ENCODE measurements at places on chromosomes 3 and 15.

DNA sequence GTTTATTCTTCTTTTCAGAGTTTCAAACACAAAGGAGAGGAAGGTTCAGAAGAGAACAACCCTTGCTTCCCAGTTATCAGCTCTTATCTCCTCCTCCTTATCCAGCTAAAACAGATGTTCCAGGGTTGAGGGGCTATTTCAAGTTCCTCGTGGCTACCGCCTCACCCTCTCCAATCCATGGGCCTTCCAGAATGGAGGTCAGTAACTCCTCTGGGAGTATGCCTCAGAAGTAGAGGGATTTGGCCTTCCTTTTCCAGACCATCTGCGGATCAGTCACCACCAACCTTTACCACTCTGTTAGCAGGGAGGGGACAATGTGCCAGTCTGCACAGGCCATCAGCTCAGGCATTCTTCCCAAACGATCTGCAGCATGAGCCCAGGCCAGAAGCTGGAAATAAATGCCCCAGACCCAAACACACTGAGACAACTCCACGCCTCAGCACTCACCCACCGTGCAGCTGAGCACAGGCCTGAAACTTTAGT lies 14.8 kb downstream of the HTR3C start:
- H3K36me3 ChIP-seq: peaks cover 7% of the 10 kb centered on the region
- H3K4me3 ChIP-seq: no peak overlapping the region
- no peaks in the 10 kb centered on the region for H3K4me1 ChIP-seq

DNA sequence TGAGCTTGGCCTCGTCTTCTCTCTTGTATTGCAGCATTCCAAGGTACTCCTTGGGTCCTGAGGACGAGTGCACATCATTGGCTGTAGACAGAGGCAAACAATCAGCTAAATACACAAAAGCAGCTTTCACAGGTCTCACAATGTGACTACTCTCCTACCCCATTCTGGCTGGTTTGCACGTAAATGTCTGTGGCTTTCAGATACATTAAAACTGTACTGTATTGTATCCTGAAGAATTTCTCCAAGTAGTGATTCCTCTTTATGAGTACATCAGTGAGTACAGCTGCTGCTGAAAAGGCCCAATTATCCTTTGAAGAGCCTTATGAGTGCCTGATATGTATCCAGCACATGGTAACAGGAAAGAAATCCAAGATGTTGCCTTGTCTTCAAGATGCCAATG lies 22.0 kb upstream of the GNB5 start:
- H3K36me3 ChIP-seq: peaks cover 5% of the 10 kb centered on the region
- no peaks in the 10 kb centered on the region for H3K4me1 ChIP-seq
- no peak overlapping the region for H3K4me3 ChIP-seq
- DNase-seq: no peak
- no peak overlapping the region for H3K27ac ChIP-seq

GRCh38 chr15:71085809-71086208 lies 29.5 kb upstream of the THSD4 start:
- DNase-seq: peak; percentile 70
- peaks cover 10% of the 10 kb centered on the region for H3K4me1 ChIP-seq
- peaks cover 15% of the 10 kb centered on the region for H3K27me3 ChIP-seq
- H3K36me3 ChIP-seq: peaks cover 30% of the 10 kb centered on the region
- no peak overlapping the region for H3K27ac ChIP-seq

- H3K36me3 ChIP-seq: no peaks in the 10 kb centered on the region
- H3K27me3 ChIP-seq: no peaks in the 10 kb centered on the region
- H3K4me1 ChIP-seq: no peaks in the 10 kb centered on the region
- H3K4me3 ChIP-seq: no peak overlapping the region
- DNase-seq: no peak
- no peak overlapping the region for H3K27ac ChIP-seq
These were observed 867.4 kb downstream of the ROBO1 start for GRCh38 chr3:78900426-78900825.

DNA sequence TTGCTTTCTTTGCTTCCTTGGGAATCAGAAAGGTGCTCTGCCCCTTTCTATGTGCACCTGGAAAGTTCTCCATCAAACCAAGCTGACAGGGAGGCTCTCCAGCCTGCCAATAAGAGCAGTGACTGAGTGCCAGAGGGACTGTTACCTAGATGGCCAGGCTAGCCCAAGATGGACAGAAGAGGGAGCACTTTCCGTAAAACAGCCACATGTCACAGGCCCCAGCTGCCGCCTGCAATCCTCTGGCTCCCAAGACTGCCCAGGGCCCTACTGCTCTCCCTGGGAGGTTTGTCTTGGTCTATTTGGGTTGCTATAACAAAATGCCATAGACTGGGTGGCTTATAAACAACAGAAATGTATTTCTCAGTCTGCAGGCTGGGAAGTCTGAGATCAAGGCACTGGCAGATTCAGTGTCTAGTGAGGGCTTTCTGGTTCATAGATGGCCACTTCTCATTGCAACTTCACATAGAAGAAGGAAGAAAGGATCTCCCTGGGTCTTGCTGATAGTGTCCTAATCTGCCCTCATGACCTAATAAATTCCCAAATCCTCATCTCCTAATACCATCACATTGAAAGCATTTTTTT lies 72.3 kb downstream of the TAMM41 start:
- no peaks in the 10 kb centered on the region for H3K36me3 ChIP-seq
- no peak overlapping the region for H3K4me3 ChIP-seq
- H3K4me1 ChIP-seq: no peaks in the 10 kb centered on the region

- no peak for DNase-seq
- no peak overlapping the region for H3K4me3 ChIP-seq
- H3K4me1 ChIP-seq: no peaks in the 10 kb centered on the region
- H3K27ac ChIP-seq: no peak overlapping the region
- H3K27me3 ChIP-seq: no peaks in the 10 kb centered on the region
These were observed 10.3 kb downstream of the STOML1 start for GRCh38 chr15:73981761-73982221.

DNA sequence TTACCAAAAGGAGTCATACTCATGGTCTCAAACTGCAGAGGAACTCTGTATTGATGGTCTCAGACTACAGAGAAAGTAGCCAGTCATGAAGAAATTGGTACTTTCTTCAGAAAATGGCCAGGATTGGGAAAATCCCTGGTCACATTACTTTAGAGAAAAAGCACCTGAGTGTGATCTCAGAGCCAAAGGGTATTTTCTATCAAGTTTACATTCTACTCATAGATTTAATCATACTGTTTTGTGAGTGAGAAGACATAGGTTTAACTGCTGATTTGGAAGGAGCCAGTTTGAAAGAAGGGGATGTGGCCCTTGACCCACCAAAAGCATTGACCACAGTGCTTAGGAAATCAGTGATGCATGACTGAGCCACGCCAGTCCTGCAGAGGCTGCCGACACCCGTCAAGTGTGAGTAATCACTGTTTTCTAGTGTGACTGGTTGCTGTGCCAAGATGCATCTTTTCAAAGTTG lies 203.6 kb downstream of the AKAP13 start:
- no peak for DNase-seq
- no peaks in the 10 kb centered on the region for H3K4me1 ChIP-seq
- H3K27me3 ChIP-seq: no peaks in the 10 kb centered on the region
- no peak overlapping the region for H3K4me3 ChIP-seq
- H3K27ac ChIP-seq: no peak overlapping the region
- peaks cover 21% of the 10 kb centered on the region for H3K36me3 ChIP-seq

DNA sequence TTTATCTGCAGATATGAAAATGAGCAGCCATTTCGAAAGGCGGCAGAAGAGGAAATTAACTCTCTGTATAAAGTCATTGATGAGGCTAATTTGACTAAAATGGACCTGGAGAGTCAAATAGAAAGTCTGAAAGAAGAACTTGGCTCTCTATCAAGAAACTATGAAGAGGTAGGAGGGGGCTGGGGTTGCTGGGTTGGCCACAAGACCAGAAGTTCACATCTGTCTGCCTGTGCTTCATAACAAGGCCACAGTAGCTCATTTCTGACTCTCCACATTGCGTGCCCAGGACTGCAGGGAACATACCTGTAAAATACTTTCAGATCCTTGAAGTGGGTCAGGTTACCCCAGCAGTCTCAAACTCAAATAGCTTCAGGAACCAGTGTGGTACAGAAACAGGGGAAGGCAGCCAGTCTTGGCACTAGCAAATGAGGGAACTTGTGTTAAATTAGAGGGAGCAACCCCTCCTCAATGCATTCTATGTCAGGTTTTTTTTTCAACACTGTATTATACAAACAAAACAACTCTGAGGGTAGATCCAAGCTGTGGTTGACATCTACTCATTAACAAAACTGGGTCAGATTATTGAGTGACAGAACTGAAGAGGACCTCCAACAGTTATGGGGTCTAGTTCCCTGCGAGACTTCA lies 48.7 kb downstream of the BFSP2 start:
- H3K4me1 ChIP-seq: no peaks in the 10 kb centered on the region
- no peaks in the 10 kb centered on the region for H3K27me3 ChIP-seq
- H3K4me3 ChIP-seq: no peak overlapping the region
- H3K36me3 ChIP-seq: no peaks in the 10 kb centered on the region
- DNase-seq: no peak

GRCh38 chr3:193704431-193704830 lies 111.4 kb downstream of the OPA1 start:
- peak; percentile 63 for DNase-seq
- H3K4me1 ChIP-seq: no peaks in the 10 kb centered on the region
- H3K27me3 ChIP-seq: no peaks in the 10 kb centered on the region
- H3K4me3 ChIP-seq: no peak overlapping the region
- H3K36me3 ChIP-seq: no peaks in the 10 kb centered on the region
- H3K27ac ChIP-seq: no peak overlapping the region

DNA sequence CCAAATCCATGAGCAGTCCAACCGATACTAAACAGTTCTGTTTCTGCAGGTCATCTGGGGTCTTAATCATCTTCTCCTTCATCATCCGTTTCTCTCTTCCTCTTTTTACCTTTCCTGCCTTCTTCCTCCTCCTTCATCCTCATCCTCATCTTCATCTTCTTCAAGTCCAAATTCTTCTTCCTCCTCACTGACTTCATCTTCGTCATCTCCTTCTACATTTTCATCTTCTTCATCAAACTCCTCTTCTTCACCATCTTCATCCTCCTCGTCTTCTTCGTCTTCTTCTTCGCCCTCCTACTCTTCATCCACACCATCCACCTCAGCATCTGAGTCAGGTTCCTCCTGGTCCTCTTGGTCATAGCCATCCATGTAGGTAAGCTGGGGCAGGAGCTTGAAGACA lies 14.2 kb upstream of the COMMD4 start:
- no peak overlapping the region for H3K4me3 ChIP-seq
- H3K36me3 ChIP-seq: no peaks in the 10 kb centered on the region
- H3K27me3 ChIP-seq: no peaks in the 10 kb centered on the region
- no peaks in the 10 kb centered on the region for H3K4me1 ChIP-seq
- DNase-seq: no peak

- no peaks in the 10 kb centered on the region for H3K27me3 ChIP-seq
- DNase-seq: no peak
- no peaks in the 10 kb centered on the region for H3K36me3 ChIP-seq
- H3K27ac ChIP-seq: no peak overlapping the region
These were observed 91.1 kb upstream of the MRPS22 start for GRCh38 chr3:139252719-139253118.

GRCh38 chr3:194617827-194618226 lies 15.4 kb downstream of the TMEM44 start:
- no peak overlapping the region for H3K4me3 ChIP-seq
- DNase-seq: no peak
- no peak overlapping the region for H3K27ac ChIP-seq
- no peaks in the 10 kb centered on the region for H3K27me3 ChIP-seq

GRCh38 chr15:92200891-92201290 lies 192.8 kb upstream of the ST8SIA2 start:
- no peaks in the 10 kb centered on the region for H3K4me1 ChIP-seq
- no peak overlapping the region for H3K4me3 ChIP-seq
- DNase-seq: peak; percentile 39
- no peaks in the 10 kb centered on the region for H3K27me3 ChIP-seq
- H3K27ac ChIP-seq: no peak overlapping the region

GRCh38 chr15:72591361-72591760 lies 63.1 kb upstream of the GOLGA6B start:
- no peaks in the 10 kb centered on the region for H3K36me3 ChIP-seq
- H3K27ac ChIP-seq: no peak overlapping the region
- H3K4me1 ChIP-seq: no peaks in the 10 kb centered on the region
- H3K27me3 ChIP-seq: no peaks in the 10 kb centered on the region

Measured in H9 (cell line).